ENCODE measurements at places on chromosomes 1 and 21. TPM values are rescaled to one million over a fixed set of nuclear protein-coding genes. Genes with fewer than 3 reads are reported as not detected.

MFAP2 gene
- polyA plus RNA-seq = 115 TPM

OR2AK2 gene
- not detected for polyA plus RNA-seq

GRCh38 chr1:243266231-243266630, 10.4 kb downstream of the SDCCAG8 start:
- DNase-seq = no peak

DNA sequence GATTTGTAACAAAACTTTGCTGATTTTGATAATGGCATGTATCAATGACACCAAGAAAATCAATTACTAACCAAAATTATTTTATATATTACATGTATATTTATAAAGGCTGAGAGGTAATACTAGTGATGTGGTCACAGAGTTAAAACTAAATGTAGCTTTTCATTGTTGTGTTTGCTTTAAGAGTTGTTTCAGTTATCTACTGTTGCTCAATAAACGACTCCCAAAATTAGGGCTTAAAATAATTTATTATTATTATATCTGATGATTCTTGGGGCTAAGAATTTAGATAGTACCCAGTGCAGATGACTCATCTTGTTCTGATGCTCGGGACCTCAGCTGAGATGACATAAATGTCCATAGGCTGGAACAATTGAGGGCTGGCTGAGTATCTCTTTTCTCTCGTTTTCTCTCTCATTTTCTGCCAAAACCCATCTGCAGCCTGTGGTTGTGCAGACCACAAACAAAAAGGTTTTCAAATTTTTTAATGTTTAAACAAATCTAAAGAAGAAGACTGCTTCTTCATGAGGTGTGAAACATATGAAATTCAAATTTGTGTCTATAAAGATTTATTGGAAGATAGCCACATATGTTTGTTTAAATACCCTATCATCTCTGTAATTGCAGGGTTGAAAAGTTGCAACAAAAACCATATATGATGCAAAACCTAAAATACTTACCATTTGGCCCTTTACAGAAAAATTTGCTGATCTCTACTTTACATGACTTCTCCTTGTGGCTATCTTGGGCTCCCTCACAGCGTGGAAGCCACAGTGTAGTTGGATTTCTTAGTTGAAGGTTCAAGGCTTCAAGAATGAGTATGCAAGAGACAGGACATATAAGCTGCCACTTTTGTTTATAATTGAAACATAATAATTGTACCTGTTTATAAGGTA, 14.8 kb upstream of the PTPRC start:
- no peak for DNase-seq

LIX1L gene
- polyA plus RNA-seq = 42.1 TPM

- DNase-seq = no peak
Measured at GRCh38 chr1:228000416-228000815, 6.4 kb upstream of the WNT3A start.

GRCh38 chr1:183812686-183813569, 8.0 kb downstream of the RGL1 start:
- no peak for DNase-seq

CHAF1B gene
- 4.0 TPM for polyA plus RNA-seq

GRCh38 chr1:62241371-62242131, 46.9 kb downstream of the L1TD1 start:
- no peak for DNase-seq

GRCh38 chr1:5562769-5563168, 429.5 kb downstream of the NPHP4 start:
- DNase-seq = no peak
